ENCODE measurements at places on chromosomes 4 and X.

DNA sequence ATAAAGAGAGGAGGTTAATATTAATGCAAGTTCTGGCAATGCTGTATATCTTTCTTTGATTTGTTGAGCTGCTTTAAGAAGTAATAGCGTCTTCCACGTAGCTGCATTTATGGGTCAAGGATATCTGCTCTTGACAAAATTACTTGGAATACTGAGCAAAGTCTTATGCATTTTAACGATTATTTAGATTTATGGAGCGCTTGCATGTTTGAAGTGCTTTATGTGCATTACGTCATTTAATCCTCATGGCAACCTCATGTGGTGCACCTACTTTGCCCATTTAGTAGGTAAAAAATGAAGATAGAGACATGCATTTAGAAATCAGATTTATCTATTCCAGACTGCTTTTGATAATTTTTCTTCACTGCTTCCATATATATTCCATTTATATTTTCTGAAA lies 46.0 kb downstream of the DTHD1 start:
- DNase-seq, result no peak

DNA sequence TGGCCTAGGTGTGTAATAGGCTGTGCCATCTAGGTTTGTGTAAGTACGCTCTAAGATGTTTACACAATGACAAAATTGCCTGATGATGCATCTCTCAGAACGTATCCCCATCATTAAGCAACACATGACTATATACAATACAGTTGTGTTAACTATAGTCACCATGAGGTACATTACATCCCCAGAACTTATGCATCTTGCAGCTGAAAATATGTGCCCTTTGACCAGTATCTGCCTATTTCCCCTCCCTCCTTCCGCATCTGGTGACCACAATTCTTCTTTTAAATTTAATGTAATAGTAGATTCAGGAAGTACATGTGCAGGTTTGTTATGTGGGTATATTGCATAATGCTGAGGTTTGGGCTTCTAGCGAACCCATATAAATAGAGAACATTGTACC lies 239.8 kb upstream of the IL1RAPL1 start:
- no peak for DNase-seq

DNA sequence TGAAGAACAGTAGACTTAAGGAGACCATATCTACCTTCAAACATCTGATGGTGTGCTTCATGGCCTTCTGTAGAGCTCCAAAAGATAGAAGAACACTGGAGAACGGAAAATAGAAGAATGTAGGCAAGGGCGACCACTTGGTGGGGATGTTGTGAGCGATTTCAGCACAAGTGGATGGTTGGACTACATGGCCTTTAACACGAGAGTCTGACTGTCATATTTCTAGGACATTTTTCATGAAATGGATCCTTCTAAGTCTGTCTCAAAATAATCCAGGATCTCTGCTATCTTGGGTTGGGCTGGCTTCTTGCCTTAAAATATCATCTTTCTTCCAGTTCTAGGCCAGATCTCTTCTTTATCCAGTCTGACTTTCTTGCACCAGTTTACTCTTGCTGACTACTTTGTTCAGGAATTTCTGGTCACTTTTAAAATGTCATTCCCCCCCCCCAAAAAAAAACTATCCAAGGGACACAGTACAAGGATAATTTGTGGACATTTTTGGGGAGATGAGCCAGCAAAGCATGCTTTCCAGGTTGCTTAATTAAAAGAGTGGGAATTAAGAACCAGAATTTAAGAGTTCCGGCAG lies 1.2 kb upstream of the MID1IP1 start:
- DNase-seq, result no peak

GRCh38 chrX:14352511-14352910 lies 176.8 kb upstream of the GLRA2 start:
- no peak for DNase-seq

DNA sequence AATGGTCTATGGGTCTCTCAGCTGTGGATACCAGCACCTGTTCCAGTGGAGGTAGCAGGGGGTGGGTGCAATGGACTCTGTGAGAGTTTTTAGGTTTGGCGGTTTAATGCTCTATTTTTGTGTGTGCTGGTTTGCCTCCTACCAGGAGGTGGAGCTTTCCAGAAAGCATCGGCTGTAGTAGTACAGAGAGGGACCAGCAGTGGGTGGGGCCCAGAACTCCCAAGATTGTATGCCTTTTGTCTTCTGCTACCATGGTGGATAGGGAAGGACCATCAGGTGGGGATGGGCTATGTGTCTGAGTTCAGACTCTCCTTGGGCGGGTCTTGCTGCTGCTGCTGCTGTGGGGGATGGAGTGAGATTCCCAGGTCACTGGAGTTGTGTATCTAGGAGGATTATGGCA lies 557.2 kb upstream of the GRID2 start:
- DNase-seq, result no peak

- DNase-seq, result no peak
These were observed 40.4 kb downstream of the SMIM20 start for GRCh38 chr4:25954293-25954904.

DNA sequence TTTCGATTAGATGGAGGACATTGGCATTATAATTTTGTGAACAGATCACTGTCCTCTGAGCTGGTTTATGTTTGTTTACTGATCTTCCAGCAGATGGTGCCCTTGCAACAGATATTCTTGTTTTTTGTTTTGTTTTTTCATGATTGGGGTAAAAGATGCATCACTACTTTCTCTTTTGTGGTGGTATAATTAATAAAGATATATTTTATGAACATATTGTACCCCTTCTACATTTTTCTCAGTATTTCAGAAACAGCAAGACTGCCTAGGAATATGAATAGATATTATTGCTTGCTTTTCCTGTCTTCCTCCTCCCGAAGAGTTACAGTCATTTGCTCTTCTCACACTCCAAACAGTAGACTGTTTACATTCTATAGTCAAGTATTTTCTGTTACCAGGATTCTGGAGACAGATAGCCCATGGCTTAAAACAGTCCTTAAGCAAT lies 905.2 kb downstream of the TRAM1L1 start:
- no peak for DNase-seq

DNA sequence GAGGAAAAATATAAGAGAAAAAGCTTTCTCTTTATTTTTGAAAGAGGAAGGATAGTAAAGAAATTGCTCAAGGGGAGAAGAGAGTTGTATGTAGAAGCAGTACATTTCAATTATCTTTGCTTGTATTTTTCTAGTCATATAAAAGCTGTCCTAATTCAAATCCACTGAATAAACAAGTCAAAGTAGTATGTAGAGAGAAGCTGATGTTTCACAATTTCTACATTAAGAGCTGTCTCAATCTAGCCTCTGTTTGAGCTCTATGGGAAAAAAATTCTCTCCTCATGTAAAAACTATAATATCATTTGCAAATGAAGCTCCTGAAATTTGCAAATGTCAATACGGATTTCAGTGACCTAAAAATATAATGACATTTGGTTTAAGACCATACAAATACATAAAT lies 52.6 kb downstream of the CHM start:
- DNase-seq, result no peak

GRCh38 chrX:50905334-50905733 lies 5.2 kb upstream of the BMP15 start:
- peak; percentile 5 for DNase-seq

DNA sequence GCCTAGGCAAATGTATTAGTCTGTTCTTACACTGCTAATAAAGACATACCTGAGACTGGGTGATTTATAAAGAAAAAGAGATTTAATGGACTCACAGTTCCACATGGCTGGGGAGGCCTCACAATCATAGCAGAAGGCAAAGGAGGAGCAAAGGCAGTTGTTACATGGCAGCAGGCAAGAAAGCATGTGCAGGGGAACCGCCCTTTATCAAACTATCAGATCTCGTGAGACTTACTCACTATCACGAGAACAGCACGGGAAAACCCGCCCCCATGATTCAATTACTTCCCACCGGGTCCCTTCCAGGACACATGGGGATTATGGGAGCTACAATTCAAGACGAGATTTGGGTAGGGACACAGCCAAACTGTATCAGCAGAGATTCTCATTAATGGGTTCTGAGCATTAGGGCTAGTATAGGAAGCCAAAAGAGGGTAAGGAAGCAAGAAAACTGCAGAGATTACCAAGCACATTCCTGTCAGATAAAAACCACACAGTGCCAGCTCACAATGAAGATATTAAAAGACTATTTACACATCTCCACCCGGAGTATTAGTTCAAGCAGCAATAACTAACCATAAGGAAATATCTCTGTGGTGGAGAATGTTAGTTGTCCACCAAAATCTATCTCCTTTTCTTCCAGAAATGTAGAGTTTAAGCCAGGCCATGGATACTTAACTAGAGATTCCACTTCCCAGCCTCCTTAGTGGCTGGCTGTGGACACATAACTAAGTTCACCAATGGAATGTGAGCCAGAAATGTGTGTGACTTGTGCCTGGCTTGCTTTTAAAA lies 61.2 kb upstream of the HOPX start:
- DNase-seq, result no peak

DNA sequence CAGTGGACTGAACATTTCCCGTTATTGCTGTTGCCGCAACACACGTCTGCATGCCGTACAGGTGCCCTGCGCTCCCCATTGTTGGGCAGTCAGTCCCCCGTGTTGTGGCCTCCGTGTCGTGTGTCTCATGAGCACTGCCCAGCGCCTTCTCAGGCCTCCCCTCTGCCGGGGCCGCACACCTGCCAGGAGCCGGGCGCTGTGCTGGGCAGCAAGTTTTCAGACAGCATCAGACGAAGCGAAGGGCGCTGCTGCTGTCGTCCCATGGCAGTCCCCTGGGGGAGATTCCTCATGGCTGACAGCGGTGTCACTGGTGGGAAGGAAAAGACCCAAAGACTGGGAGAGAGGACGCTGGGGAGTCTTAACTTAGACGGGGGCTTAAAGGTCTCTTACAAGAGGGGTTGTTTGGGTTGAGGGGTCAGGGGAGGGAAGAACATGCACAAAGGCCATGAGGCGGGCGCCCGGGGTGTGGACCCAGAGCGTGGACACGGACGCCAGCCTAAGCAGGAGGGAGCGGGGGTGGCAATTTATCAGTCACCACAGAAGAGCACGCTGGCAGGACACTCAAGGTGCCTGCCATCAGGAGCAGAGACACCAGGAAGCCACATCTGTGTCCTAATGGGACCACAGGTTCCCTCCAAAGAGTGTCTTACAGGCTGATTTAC lies 47.3 kb downstream of the RGS12 start:
- DNase-seq, result no peak

GRCh38 chr4:1565598-1566295 lies 118.4 kb downstream of the FAM53A start:
- no peak for DNase-seq

DNA sequence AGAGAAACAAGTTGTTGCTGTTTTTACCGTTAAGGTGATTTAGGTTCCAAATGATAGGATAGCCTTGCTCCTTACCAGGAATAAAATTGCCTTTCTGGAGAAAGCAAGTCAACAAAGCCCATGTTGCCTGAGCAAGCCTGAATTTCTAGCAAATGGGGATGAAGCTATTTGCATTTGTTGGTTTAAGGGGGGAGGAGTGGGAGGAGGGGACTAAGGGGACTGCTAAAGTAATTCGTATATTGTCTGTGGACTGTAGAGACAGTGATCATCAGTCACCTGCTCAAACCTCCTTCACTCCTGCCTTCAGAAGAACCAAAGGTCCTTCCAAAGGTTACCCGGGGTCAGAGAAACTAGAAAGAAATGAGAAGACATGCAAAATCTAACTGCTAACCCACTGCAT lies 65.8 kb downstream of the SCML2 start:
- DNase-seq, result no peak

- DNase-seq, result no peak
These were observed 23.5 kb upstream of the PDZD4 start for GRCh38 chrX:153853902-153854267.

DNA sequence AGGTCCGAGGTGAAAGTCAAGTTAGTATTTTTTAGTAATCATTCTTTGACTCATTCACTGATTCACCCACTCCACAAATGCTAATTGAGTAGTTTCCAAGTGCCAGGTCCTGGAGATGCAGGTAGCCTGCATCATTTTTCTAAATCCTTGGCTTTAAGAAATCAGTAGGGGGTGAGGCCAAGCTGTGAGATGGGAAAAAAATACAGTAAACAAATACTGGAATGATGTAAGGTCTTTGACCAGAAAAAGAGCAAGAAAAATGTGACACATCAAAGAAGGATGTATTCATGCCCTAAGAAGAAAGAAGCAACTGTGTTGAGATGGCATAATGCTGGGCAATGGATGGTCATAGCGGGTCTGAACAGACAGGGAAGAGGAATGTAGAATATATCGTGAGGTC lies 1386.6 kb downstream of the PCDH7 start:
- DNase-seq, result no peak

- DNase-seq, result no peak
These were observed 86.0 kb upstream of the NMU start for GRCh38 chr4:55722132-55722531.

DNA sequence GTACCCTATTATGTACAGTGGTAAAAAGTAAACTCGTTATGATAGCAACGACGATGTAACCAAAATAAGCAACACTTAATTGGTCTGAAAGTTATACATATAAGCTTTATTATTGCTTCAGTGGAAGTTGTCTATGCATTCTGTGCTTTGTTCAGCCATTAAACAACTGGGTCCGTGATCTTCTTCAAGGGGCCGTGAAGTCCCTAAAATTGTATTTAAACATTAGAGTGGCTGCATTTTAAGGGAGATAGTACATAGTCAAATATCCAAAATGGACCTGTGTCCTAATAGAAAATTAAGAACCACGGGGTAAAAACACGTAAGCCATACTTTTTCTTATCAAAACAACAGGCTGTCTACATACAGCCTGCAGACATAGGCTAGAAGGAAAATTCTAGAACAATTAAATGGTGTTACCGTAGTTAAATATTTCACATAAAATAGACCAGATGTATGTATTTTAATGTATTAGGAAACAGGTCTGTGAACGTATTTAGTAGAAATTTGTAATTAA lies 2.1 kb downstream of the GUCY1A1 start:
- no peak for DNase-seq

GRCh38 chrX:47573341-47574075 lies 8.7 kb upstream of the TIMP1 start:
- DNase-seq, result no peak

DNA sequence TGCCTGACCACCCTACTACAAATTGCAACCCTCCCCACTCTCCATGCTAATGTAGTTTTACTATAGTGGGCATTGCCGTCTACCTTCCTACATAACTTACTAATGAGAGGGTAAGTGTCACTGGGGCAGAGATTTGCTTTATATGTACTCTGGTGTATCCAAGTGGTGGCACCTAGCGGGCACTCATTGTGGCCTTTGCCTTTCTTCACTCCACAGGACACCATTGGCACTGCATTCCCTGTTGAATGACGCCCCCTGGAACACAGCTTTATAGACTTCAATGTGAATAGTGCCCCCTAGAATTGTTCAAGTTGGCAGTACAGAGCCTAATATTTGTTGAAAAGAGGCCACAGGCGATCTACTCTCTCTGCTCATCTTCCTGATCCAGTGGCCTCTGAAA lies 215.8 kb downstream of the MID1IP1 start:
- no peak for DNase-seq

Data from activated naive CD8-positive, alpha-beta T cell treated with anti-CD3 and anti-CD28 coated beads, Interleukin-2, amount 50 U/mL, for 24 hours (primary cell).